ENCODE measurements at places on chromosomes 7 and 10. TPM values are rescaled to one million over a fixed set of nuclear protein-coding genes. Genes with fewer than 3 reads are reported as not detected.

- no peaks in the 10 kb centered on the region for H3K4me1 ChIP-seq
- no peaks in the 10 kb centered on the region for H3K27me3 ChIP-seq
- H3K27ac ChIP-seq = no peak overlapping the region
- no peak overlapping the region for H3K4me3 ChIP-seq
These were observed 455.7 kb downstream of the DGKB start for GRCh38 chr7:14446829-14447228.

- H3K36me3 ChIP-seq = peaks cover 65% of the 10 kb centered on the region
- no peaks in the 10 kb centered on the region for H3K4me1 ChIP-seq
- no peak for DNase-seq
- no peaks in the 10 kb centered on the region for H3K27me3 ChIP-seq
- no peak overlapping the region for H3K27ac ChIP-seq
These were observed 41.7 kb downstream of the IL15RA start for GRCh38 chr10:5935628-5936027.

DNA sequence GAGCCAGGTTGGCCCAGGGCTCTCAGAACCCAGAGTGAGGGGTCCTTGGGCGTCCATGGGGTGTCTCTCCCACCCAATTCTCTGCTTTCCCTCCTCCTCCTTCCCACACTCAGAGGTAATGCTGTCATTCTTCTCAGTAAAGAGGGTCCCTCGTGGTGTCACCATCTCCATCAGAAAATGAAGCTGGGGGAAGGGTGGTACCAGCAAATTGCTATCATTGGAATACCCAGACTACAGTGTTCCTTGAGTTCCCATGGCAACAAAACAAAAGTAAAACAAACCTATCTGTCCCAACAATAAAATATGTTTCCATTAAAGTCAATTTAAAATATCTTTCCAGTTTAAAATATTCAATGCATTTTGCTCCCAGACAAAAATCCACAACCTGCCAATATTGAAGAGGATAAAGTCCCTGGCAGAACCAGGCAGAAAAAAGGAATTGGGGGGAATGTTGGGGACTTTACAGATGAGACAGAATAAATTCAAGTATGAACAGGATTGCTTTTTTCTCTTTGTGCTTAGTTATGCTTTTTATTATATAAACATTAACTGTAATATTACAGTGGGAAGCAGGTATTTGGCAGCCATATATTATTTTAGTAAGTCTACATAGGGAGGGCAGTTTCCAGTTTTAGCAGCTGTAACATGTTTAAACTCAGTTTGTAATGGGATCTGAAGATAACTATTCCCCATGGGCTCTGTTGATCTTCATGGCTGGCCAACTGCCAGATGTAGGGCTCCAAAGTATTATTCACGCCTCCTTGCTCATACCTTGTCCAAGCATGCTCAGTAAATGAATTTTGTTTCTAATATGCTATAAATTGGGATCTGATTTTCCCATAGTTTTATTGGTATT is 182.1 kb downstream of the ARID5B start:
- peak overlapping the region; percentile 72 for H3K27ac ChIP-seq
- H3K36me3 ChIP-seq = peaks cover 13% of the 10 kb centered on the region
- H3K27me3 ChIP-seq = no peaks in the 10 kb centered on the region
- peaks cover 9% of the 10 kb centered on the region for H3K4me1 ChIP-seq
- peak; percentile 74 for DNase-seq
- H3K4me3 ChIP-seq = no peak overlapping the region

- H3K4me3 ChIP-seq = no peak overlapping the region
- H3K4me1 ChIP-seq = no peaks in the 10 kb centered on the region
- no peaks in the 10 kb centered on the region for H3K27me3 ChIP-seq
- H3K27ac ChIP-seq = no peak overlapping the region
These were observed 184.8 kb downstream of the PTPN20 start for GRCh38 chr10:47095848-47096612.

C10orf105 gene
- polyA plus RNA-seq = 0.06 TPM

HOXA7 gene
- 1.1 TPM for polyA plus RNA-seq

OR9A2 gene
- not detected for polyA plus RNA-seq
